ENCODE measurements at places on chromosomes 3 and 15. TPM values are rescaled to one million over a fixed set of nuclear protein-coding genes. Genes with fewer than 3 reads are reported as not detected.

DNAH12 gene
- not detected for polyA plus RNA-seq

ZNF774 gene
- 2.3 TPM for polyA plus RNA-seq

BFSP2 gene
- polyA plus RNA-seq = 1.0 TPM

GRM7 gene
- polyA plus RNA-seq = 0.93 TPM

MYO5C gene
- 1.1 TPM for polyA plus RNA-seq

KBTBD12 gene
- 3.0 TPM for polyA plus RNA-seq

SAMMSON gene
- polyA plus RNA-seq = not detected

MRAS gene
- polyA plus RNA-seq = 57.0 TPM

GRCh38 chr15:69634860-69635259 lies 182.2 kb downstream of the RPLP1 start:
- no peak for DNase-seq

DNA sequence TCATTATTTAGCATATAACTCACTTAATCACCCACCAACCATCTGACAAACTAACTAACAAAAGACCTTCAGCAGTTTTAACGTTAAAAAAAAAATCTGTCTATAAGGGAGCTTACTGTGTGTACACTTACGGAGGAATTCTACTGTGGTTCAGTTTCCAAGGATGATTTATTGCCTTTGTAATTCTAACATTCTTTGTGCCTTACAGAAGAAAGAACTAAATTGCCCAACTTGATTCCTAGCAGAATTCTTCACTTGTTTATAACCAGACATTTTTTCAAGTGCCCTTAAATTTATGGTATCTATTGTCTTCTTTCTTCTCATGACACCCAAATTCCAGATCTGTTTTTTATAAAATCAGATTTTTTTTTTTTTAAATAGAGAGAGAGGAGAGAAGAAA lies 119.7 kb upstream of the IGSF10 start:
- DNase-seq = no peak

GRCh38 chr3:21259896-21260295 lies 491.1 kb downstream of the ZNF385D start:
- peak; percentile 17 for DNase-seq

DNA sequence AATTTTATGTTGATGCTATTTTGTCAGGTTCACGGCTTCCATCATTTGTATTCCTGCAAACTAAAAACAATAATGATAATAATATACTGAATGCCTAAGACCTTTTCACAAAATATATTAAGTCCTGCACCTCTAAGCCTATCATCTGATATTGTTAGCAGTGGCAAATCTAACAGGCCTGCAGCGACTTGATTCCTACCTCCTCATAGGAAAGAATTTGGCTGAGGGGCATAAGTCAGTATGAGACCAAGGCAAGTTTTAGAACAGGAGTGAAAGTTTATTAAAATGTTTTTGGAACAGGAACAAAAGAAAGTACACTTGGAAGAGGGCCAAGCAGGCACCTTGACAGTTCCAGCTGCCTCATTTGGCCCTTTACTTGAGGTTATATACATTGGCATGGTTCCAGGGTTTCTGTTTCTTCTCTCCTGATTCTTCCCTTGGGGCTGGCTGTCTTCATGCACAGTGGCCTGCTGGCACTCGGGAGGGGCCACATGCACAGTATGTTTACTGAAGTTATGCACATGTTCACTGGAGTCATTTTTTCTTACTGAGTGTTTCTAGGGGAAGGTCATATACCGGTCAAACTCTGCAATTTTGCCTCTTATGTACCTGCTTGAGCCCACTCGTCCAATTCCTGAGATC lies 418.1 kb downstream of the EPHA6 start:
- no peak for DNase-seq

- DNase-seq = no peak
Measured at GRCh38 chr15:64187396-64188191, 24.8 kb upstream of the PPIB start.

DNA sequence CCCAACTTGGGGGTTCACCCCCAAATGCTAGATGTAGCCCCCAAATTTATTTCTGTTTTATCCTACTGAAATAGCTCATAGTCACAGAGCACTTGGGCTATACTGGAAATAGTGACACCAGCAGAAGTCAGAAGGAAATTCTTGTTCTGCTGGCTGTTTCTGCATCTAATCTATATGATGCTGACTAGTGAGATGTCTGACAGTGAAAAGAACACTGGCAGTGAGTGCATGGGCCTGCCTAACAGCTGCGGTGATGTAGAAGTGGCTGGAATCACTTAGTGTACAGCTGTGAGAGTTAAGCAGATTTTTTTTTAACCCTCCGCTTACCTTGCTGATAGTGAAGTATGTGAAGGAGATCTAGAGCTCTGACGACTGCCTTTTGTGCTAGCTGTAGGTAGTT lies 14.0 kb downstream of the TTC14 start:
- DNase-seq = peak; percentile 20

DNA sequence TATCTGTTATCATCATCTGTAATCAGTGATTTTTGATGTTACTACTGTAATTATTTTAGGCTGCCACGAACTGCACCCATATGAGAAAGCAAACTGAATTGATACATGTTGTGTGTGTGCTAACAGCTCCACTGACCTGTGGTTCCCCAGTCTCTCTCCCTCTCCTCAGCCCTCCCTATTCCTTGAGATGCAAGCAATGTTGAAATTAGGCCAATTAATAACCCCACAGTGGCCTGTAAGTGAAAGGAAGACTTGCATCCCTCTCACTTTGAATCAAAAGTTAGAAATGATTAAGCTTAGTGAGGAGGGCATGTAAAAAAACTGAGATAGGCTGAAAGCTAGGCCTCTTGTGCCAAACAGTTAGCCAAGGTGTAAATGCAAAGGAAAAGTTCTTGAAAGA lies 218.6 kb upstream of the LRRFIP2 start:
- no peak for DNase-seq

DNA sequence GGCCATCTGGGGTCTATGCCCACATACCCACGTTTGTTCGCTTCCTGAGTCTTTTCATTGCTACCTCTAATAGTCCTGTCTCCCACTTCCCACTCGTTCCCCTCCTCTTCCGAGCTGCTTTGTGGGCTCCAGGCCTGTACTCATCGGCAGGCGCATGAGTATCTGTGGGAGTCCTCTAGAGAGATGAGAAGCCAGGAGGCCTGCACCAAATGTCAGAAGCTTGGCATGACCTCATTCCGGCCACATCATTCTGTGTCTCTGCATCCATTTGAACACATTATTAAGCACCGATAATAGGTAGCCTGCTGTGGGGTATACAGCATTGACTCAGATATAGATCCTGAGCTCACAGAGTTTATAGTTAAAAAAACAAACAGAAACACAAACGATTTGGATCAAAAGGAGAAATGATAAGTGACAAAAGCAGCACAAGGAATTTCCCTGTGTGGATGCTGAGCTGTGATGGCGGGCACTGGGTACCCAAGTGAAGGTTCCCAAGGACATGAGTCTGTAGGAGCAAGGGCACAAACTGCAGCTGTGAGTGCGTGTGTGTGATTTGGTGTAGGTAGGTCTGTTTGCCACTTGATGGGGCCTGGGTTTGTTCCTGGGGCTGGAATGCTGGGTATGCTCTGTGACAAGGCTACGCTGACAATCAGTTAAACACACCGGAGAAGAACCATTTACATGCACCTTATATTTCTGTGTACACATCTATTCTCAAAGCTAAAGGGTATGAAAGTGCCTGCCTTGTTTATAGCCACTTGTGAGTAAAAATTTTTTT lies 35.9 kb downstream of the NR1I2 start:
- DNase-seq = no peak

DNA sequence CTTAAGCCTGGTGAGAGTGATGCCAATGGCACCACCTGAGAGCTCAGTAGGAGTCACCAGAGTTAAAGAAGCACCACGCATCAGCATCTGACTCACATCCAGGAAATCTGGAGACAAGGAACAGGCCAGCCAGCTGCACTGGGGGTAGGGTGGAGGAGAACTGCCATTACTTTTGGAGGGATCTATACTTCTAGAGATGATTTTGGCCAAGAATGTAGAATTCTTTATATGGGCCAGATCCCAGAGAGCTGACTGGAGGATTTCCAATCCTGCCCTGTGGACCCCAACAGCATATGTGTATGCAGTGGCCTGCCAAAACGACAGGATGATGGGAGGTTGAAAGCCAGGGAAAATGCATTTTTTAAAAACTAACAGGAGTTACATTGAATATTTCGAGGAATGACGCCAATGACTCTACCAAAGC lies 29.8 kb downstream of the CCR3 start:
- DNase-seq = no peak

DNA sequence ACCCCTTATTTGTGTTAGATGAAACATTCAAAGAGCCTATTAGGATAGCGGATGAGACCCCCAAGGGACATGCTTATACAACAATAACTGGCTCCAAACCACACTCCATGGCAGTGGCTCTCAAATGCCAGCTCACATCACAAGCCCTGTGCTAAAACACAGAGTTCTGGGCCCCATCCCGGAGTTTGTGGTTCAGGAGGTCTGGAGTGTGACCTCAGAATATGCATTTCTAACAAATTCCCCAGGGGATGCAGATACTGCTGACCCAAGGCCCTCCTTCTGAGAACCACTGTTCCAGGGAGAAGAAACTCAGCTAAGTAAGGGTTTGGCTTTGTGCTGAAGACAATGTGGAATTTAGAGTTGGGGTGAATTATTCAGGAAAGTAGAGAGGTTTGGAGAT lies 3.6 kb downstream of the CCRL2 start:
- no peak for DNase-seq

GRCh38 chr3:25069970-25070369 lies 358.1 kb upstream of the RARB start:
- DNase-seq = no peak

DNA sequence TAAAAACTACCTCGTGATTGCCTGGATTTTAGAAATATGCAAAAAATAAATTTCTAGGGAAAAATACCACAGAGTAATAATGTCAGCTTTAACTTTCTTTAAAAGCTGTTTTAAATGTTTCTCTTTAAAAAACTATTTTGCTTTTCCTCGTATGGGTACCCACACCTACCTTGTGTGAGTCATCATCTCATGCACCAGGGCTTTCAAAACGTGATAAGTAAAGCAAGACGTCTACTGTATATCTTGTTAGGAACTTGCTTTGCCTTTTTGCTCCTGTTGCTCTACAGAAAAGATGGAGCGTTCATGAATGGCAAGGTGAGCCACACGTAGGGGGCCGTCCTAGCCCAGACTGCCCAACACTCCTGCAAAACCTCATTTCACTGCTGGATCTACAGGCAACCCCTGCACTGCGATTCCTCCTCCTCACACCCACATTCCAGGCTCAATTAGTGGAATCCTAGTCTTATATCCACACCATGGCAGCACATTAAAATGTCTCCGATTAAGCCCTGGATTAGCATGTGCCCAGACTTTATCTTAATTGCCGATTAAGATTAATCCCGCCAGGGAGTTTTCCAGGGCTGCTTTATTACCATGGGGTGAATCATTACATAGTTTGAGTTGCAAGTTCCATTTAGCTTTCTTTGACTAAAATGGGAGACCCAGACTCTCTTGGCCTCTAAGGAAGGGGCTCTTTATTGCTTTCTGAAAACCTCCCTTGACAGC lies 293.6 kb upstream of the ICE2 start:
- no peak for DNase-seq

DNA sequence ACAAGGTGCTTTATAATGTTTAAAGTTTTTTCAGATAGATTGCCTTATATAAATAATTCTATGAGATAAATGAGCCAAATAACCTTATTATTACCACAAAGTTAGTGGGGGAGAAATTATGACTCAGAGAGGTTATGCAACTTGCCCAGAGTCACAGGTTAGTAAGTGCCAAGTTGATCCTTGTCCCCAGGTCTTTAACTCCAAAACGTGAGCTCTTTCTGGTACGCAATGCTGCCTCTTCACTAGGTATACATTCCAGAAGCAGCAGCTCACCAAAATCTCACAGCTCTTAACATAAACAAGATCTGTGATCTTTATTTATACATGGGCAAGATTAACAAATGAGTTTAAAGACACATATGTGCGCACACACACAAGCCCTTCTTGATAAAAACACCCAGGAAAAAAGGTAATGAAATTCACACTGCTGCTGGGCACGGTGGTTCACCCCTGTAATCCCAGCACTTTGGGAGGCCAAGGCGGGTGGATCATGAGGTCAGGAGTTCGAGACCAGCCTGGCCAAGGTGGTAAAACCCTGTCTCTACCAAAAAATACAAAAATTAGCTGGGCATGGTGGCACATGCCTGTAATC lies 59.8 kb upstream of the NR2F2 start:
- DNase-seq = no peak

- no peak for DNase-seq
Measured at GRCh38 chr15:25793354-25794050, 69.6 kb downstream of the ATP10A start.

GRCh38 chr3:70090322-70090913 lies 90.9 kb downstream of the SAMMSON start:
- peak; percentile 63 for DNase-seq

- DNase-seq = no peak
Measured at GRCh38 chr15:55618387-55618786, 30.2 kb upstream of the PYGO1 start.

DNA sequence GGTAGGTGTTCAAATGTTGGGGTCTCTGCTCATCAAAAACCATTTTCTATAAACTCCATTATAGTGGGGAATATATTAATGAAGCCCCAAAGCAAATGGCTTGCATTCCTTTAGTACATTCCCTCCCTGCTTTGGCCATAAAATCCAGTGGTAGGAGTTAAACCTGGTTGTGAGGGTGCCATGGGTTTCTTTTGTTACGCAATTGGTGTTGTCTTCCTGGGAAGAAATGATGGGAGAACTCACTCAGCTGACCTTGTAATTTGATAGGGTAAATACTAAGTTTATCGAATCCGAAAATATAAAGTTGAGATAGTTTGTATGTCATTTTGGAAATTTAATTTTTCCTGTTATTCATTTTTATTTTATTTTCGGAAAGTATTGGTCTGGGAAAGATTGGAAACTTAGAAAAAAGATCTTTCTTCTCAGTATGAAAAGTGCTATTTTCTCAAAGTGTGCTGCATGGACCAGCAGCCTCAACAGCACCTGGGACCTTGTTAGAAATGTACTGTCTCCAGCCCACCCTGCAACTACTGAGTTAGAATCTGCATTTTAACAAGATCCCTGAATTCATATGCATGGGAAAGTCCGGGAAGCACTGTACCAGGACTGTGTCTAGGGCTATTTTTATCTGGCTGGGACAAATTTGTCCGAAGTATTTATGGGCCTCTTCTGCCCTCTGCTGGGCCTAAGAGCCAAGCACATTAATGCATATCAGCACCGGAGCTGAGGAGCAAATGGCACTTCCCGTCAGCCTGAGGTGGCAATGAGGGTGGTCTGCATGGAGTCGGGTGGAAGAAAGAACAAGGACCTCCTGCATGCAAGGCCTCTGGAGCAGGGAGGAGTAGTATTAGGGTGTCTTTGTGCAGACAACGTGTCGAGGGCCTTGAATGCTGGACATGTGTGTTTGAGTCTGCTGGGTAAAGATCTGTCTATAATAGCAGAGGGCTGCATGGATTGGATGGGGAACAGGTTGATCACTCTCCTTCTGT lies 54.7 kb downstream of the FAM81A start:
- DNase-seq = peak; percentile 79

- no peak for DNase-seq
Measured at GRCh38 chr3:193446965-193447602, 68.5 kb upstream of the ATP13A5 start.
